OCI-LY7 (cell line): ENCODE measurements at places on chromosomes 11 and 22. TPM values are rescaled to one million over a fixed set of nuclear protein-coding genes. Genes with fewer than 3 reads are reported as not detected.

Gene SHANK3
- 0.07 and 0.15 TPM in 2 replicates for total RNA-seq

Gene PYGM
- 2.2 and 2.4 TPM in 2 replicates for total RNA-seq

Gene LRRC32
- 15.0 and 25.3 TPM in 2 replicates for total RNA-seq

Gene NTM
- total RNA-seq, result not detected in 2 replicates

DNA sequence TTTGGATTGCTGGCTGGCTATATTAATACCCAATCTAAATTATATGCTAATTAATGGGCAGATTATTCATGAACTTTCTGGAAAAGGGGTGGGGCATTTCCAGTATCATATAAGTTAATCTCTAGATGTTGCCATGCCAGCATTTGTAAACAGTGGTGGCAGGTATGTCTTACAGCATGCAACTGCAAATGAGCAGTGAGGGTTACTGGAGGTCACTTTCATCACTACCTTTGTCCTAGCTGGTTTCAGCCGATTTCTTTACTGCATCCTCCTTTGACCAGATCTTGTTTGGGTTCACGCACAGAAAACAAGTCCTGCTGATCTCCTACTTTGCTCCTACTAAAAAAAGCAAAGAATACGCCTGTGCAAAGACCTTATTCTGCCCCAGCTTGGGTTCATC, 89.1 kb upstream of the USP47 start:
- DNase-seq, result no peak

DNA sequence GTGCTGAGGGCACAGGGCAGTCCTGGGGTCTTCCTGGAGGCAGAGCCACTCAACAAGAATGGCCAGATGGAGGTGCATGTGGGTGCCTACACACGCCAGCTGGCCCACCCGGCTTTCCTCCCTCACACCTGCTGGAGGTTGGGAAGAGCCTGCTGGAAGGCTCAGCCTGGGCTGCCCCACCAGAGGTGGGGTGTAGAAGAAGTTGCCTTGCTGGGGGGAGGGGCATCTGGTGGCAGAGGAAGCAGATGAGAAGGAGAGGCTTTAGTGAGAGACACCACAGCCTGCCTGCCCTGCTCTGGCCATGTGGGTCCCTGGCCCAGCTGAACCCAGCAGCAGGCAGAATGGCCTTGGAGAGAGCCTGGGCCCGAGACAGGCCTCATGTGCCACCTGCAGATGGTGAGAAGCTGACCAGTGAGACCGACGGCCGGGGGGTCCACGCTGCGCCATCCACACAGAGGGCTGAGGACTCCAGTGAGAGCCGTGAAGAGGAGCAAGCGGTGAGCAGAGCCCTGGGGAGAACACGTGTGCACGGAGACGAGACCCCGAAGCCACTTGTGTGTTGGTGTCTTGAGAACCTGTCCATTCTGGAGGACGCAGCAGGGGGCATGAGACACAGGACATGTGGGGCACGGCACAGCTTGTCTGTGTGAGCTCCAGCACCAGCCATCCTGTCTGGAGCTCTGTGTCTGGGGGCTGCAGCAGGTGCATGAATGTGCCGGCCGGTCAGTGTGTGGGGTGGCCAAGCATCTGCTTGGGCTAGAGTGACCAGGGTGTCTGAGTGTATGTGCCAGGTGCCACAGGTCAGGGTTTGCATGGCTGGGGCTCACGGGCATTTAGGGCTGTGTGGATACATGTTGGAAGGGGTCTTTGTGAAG, 2.7 kb downstream of the B4GALNT4 start:
- no peak for DNase-seq

- DNase-seq, result no peak
Observed at GRCh38 chr22:45226503-45227186, 14.0 kb downstream of the KIAA0930 start.

- DNase-seq, result no peak
Observed at GRCh38 chr11:65118097-65118837, 766 bp upstream of the ZNHIT2 start.

DNA sequence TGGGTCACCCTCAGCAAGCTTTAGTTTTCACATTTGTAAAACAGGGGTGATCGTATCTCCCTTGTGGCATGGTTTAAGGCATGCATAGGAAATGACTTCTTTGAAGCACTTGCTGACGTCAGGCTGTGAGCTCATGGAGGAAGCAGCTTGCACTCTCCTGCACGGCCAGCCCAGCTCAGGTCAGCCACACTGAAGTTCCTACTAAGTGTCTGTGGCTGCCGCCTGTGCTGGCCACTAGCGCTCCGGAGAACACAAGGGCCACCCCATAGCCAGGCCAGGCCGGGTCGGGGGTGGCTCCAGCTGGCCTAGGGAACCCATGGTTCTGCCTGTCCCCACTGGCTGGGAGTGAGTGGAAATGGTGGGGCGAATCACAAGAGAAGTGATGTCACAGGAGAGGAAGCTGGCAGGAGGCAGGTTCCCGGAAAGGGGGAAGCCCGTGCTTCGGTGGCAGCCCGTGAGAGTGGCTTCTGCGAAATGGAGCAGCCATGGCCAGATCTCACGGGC, 28.2 kb downstream of the KCTD17 start:
- DNase-seq, result no peak

DNA sequence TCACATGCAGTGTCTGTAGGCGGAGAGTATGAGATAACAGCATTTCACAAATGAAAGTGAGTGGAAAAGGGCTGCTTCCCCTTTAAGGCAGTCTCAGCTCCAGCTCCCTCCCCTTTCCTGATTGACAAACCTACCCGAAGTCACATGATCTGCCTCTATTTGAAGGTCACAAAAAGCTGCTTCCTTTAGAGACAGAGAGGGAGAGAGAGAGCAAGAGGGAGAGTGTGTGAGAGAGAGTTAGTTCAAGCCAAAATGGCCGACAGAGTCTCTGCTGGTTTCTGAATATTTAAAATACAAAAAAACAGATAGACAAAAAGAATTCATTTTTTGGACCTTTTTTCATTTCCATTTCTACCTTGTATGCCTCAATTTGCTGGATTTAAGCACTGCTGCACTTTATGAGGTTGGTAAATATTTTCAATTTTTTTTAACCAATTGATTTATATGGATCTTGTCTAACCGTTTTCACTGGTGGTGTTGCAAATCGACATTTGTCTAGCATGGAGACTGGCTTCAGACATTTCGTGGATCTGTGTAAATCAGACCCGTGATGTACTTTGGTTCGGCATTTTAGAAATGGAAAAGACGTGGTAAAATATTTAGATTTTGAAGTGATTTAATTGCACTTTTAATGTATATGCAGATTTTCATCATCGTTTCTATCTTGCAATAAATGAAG, at the start of gene TNRC6B:
TNRC6B (plus strand) TSS at position 188 of the 679 bp plus-strand sequence; CDS start at position 399, 211 bp downstream.
- DNase-seq, result peak; percentile 96

- no peak for DNase-seq
Observed at GRCh38 chr11:86046116-86046515, 22.8 kb downstream of the PICALM start.

- DNase-seq, result no peak
Observed at GRCh38 chr11:124442442-124442841, 3.1 kb downstream of the OR8B8 start.

GRCh38 chr11:106533046-106533445, 455.6 kb downstream of the AASDHPPT start:
- DNase-seq, result no peak
